ENCODE measurements at places on chromosomes 1 and 21.

GRCh38 chr1:58874757-58875755 is 91.2 kb upstream of the JUN start:
- no peak for DNase-seq

GRCh38 chr1:179091691-179092165 is 9.9 kb downstream of the TOR3A start:
- DNase-seq: no peak

- DNase-seq: no peak
These were observed 395.4 kb upstream of the BEND5 start for GRCh38 chr1:49171941-49172593.

DNA sequence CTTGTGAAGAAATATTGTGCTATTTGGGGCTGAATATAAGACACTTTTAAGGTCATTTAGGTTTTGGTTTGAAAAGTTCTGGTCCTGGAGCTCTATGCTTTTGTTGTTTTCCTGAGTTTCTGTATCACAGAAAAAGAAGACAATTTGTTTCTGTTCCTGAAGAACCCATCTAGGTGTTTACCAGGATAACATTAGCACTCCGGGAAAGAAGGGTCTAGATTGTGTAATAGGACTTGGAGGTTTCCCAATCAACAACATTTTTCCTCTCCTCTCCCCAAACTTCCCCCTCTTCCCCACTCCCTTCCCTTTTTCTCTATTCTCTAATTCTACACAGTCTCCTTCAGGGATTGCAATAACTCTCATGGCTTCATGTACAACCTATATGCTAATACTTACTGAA is 78.7 kb downstream of the PTPRC start:
- DNase-seq: no peak

- no peak for DNase-seq
These were observed 208.3 kb upstream of the C1orf174 start for GRCh38 chr1:4108331-4108730.

DNA sequence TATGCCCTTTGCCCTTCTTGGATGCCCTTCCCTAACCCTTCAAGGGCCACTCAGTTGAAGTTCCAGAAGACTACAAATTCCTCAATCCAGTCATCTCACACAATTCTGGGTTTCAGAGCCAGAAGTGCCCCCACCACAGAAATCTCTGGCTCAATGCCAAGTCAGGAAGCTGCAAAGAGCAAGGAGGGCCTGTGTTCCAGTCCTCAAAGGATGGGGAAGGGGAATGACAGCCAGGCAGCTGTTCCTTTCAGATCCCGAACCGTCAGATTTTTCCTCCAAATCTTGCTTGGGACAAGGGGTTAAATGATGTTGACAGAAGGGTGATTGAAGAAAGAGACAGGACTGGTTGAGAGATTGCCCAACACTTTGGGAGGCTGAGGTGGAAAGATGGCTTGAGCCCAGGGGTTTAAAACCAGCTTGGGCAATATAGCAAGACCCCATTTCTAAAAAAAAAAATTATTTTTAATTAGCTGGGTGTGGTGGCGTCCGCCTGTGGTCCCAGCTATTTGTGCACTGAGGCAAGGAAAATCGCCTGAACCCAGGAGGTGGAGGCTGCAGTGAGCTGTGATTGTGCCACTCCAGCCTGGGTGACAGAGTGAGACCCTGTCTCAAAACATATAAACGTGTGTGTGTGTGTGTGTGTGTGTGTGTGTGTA is 716 bp upstream of the HPDL start:
- DNase-seq: no peak

DNA sequence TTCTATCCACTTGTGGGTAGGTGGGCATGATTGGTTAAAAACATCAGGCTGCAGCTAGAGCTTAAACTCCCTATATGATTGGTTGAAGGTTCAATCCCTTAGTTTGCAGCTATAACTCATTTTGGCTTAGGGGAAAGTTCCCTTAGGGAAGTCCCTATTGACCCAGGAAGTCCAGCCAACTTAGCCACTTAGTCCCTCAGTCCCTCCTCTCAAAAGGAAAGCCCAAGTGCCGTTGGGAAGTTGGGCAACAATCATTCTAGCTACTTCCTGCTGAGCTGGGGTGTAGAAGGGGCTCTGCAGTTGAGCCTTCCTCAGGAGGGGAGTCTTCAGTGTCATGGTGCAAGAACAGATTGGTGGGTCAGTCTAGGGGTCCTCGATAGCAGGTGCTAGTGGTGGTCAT is 12.2 kb downstream of the MSTO1 start:
- no peak for DNase-seq

DNA sequence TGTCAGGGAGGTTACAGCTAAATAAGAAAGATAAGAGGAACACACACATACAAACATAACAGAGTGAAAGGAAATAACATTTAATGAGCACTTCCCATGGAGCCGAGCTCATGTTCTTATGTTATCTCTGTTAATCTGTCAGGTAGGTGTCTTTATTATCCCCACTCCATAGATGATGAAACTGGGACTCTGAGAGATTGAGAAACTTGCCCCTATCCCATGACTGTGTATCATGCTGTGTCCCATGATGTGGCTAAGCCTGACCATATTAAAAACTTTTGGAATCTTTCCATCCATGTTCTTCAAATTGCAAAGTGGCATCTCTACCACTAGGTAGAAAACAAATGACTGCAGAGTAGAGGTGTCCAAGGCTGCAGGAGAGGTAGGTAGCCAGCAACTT is 285.2 kb upstream of the SGIP1 start:
- DNase-seq: no peak

DNA sequence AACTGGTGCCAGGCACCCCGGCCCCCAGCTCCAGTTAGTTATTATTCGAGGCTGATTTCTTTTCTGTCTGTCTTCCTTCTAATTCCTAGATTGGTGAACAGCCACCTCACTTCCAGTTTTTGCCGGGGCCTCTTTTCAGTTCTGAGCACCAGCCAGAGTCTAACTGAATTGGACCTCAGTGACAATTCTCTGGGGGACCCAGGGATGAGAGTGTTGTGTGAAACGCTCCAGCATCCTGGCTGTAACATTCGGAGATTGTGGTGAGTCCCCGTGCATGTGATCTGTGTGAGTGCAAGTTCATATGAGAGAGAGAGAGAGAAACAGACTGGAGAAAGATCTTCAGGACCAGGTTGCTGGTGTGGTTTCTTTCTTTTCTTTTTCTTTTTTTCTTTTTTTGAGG is 13.5 kb downstream of the NLRP3 start:
- DNase-seq: no peak

DNA sequence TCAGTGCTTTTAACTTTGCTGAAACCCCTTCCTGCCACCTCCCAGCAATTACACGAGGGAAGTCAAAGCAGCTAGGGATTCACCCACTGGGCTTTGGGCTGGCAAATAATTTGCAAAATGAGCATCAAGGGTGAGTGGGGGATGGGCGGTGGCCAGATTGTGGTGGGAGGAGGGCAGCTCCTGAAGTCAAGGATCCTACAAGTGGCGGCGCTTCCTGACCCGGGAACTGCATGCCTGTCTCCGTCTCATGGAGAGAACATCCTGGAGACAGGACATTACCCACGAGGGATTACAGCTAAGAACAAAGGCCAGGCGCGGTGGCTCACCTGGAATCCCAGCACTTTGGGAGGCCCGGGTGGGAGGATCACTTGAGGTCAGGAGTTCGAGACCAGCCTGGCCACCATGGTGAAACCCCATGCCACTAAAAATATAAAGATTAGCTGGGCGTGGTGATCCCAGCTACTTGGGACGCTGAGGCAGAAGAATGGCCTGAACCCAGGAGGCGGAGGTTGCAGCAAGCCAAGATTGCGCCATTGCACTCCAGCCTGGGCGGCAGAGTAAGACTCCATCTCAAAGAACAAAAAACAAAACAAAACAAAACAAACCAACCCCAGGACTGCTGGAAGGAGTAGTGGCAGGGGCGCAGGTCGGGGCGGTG is 12.9 kb downstream of the TTC34 start:
- no peak for DNase-seq

GRCh38 chr1:181089676-181090544 is 1.4 kb downstream of the IER5 start:
- peak; percentile 77 for DNase-seq

DNA sequence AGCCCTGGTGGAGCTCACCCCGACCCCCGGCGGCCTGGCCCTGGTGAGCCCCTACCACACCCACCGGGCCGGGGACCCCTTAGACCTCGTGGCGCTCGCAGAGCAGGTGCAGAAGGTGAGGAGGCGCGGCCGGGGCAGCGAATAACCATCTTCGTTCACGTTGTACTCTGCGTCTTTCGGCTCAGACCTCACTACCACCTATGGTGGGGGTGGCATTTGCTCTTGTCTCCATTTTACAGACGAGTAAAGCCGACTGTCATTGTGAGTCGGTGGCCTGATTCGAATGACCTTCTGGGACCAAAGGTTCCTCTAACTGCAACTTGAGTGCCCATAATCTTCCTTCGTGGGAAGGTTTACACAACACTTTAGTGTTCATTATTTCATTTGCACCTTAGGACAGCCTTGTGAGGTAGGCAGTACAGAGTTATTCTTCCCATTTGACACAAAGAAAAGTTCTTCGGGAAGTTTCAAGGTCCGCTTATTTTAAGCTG is 506 bp downstream of the C1orf50 start:
- DNase-seq: no peak

DNA sequence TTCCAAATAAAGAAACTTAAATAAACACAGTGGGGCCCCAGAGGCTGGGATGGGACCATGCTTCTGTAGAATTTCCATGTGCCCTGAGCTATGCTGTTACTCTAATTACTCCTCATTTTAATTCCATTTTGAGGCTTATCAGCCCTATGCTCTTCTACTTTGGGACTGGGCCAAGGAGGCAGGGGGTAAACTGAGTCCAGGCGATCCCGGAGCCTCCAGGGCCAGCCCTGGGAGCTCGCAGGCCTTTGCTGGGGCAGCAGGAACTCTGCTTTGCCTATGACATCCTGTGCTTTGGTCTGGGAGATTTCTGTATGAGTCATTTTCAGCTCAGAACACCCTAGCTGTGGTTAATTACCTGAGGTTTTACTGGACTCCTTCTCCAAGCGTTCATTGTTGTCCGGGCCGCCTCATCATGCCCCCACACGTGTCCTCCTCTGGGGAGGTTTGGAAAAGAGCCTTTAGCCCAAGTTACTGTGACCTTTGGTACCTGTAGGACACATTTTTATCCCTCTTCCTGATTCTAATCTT is 95.7 kb downstream of the RHOU start:
- peak; percentile 22 for DNase-seq

- peak; percentile 66 for DNase-seq
These were observed 9.5 kb downstream of the JAK1 start for GRCh38 chr1:64956733-64957441.

GRCh38 chr1:3586986-3587759 is 24.1 kb downstream of the MEGF6 start:
- no peak for DNase-seq

DNA sequence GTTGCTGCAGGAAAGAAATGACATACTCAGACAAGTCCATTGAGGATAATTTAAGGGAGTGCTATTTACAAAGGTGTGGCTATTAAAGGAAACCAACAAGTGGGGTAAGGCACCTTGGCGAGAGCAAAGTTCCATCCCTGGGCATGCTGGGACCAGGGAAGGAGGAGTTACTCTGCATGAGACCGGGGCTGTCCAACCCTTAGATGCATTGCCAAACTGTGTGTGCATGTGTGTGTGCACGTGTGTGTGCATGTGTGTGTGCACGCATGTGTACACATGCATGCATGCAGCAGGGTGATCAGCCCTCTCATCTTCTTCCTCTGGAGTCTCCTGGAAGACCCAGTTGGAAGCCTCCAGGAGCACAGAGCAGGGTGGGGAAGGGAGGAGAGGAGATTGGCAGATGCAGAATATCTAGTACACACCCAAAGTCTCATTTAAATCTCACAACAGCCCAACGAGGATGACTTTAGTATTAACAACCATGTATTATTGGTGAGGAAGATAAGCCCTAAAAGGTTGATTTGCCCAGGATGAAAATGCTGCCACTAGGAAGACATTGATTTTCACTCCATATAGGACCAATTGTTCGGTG is 72.2 kb upstream of the CD34 start:
- no peak for DNase-seq

DNA sequence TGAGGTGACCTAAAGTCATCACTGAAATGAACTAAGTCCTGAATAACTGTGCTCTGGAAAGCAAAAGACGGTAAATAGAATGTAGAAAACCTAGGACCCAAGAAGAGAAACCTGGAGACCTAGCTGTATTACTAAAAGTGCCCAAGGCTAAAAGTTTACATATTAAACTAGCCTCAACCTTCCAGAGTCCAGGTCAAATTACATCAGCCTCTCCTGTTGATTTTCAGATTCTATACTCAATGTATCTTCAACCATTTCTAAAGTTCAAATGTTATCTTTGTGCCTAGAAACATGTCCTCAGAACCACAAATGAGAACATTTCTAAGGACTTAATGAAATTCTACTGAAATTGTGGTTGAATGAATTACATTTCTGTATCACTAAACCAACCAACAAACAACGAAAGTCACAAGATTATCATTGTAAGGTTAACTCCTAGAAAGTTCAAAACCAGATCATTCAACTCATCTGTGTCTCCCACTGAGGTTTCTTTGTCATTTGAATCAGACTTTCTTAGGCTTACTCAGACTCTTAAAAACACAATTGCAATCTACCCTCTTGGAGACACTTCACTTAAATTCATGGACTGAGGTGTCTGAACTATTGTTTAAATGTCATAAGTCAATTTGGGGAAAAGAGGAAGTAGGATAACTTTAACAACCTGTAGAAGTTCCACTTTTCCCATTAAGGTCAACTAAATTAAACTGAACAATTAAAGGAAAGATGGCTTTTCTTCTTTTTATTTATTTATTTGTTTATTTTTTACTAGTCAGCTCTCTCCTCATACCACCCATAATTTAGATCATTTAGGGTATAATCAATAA is 207.7 kb downstream of the BARHL2 start:
- peak; percentile 10 for DNase-seq

DNA sequence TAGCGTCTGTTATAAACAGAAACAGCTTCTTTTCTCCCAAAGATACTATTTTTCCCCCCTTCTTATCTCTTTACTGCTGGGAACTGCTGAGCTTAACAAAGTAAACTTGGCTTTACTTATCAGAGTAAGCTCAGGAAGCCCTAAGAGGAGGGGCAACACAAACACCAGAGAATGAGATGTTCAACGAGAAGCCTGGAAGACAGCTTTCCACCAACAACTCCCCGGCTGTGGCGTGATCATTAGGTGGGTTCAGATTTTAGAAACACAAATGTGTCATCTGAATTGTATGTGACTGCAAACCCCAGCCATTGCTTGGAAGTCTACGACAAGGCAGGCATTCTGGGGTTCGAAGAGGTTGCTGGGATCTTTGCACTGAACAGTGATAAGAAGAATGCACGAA is 181.2 kb upstream of the ESRRG start:
- DNase-seq: no peak

GRCh38 chr1:71047635-71048607 is at the start of gene PTGER3:
PTGER3 (minus strand) TSS chr1:71047816; CDS start chr1:71047577, 239 bp downstream.
- peak; percentile 20 for DNase-seq

GRCh38 chr1:23167353-23168078 is 1.1 kb downstream of the LUZP1 start:
- DNase-seq: peak; percentile 43

All from GM06990 (cell line).